ENCODE measurements at places on chromosomes 16 and 17. TPM values are rescaled to one million over a fixed set of nuclear protein-coding genes. Genes with fewer than 3 reads are reported as not detected.

DNA sequence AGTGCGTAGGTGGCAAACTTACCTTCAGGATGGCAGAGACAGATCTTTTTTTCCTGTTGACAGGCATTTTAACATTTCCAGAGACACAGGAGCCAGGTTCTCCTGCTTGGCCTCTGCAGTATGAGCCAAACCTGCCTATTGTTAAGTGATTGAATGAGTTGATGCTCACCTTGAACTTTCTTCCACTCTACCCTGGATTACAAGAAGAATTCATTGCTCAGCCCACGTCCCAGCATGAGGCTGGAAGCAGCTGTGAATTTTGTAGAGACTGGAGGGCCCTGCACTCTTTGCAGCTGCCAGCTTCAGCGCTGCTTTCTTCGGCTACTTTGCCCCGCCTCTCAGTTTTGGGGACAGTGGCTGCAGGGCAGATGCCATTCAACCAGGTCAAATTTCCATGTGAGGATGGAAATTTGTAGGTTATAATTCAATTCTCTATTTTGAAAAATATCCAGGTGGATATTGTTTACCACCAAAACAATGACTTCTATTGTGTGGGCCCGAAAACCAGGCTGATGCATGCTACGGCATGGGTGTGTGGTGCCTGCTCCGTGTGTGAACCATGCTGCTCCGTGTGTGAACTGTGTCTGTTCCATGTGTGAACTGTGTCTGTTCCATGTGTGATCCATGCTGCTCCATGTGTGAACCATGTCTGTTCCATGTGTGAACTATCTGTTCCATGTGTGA, 75.2 kb upstream of the METTL9 start:
- DNase-seq = no peak

GRCh38 chr16:68356919-68357286, 46.1 kb downstream of the PRMT7 start:
- DNase-seq = no peak

GRCh38 chr17:64202683-64203344, 60.2 kb downstream of the TEX2 start:
- no peak for DNase-seq

- DNase-seq = no peak
Observed at GRCh38 chr17:31318298-31318801, 3.1 kb downstream of the EVI2A start.

GRCh38 chr17:2064520-2064971, 9.6 kb downstream of the HIC1 start:
- DNase-seq = no peak

DNA sequence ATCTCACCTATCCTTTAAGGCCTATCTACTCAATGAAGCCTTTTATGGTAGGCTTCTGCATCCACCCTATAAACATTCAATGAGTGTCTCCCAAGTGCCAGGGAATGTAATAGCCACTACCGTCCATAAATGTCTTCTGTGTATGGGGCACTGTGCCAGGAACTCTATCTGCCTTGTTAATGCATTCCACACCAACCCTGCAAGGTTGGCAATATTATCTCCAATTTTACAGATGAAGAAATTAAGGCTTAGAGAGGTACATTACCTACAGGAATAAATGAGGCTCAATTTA, 20.0 kb downstream of the MAP3K14 start:
- no peak for DNase-seq

DNA sequence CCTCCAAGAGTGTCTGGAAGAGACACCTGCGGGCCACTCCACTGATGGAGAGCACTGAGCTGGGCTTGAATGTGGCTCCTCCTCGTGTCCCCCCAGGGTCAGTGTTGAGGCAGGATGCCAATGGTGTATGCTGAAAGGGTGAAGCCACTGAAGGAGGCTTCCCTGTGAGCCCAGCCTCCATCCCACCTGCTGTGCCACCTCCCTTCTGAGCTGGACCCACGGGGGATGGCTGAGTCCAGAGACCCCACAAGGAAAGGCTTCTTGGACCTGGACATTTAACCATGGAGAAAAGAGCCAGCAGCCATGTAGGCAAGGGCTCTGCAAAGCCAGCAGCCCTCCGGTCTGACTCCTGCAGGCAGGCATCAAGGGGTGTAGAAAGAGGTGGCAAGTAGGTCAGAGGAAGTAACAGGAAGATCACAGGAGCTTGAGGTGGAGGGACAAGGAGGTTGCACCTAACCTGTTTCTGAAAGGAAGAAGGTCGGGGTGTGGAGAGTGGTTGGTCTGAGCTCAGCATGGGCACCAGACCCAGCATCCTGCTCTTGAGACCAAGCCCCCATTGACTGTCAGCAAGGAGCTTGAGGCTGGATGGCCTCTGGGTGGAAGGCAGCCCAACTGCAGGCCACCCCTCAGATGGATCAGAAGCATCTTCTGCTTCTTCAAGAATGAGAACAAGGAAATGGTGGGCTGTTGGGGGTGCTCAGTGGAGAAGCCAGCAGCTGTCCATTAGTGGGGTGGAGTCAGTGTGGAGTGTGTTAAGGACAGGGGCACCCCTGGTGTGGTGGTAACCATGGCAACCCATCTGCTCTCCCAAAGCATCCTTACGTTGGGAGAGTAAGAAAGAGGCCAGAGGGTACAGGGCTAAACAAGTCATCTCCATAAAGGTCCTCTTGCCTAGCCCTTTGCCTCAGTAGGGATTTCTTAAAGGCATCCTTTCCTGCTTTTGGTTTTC, 80.7 kb downstream of the PLD6 start:
- no peak for DNase-seq

DNA sequence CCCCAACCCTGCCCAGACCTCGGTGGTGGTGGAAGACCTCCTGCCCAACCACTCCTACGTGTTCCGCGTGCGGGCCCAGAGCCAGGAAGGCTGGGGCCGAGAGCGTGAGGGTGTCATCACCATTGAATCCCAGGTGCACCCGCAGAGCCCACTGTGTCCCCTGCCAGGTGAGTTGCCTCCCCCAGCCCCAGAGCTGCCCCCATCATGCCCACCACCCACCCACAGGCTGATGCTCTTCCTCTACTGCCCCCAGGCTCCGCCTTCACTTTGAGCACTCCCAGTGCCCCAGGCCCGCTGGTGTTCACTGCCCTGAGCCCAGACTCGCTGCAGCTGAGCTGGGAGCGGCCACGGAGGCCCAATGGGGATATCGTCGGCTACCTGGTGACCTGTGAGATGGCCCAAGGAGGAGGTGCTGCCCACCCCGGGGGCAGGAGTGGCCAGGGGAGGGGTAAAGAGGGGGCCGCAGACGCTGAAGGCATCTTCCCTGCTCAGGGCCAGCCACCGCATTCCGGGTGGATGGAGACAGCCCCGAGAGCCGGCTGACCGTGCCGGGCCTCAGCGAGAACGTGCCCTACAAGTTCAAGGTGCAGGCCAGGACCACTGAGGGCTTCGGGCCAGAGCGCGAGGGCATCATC, 8.4 kb downstream of the GALK1 start:
- no peak for DNase-seq

DNA sequence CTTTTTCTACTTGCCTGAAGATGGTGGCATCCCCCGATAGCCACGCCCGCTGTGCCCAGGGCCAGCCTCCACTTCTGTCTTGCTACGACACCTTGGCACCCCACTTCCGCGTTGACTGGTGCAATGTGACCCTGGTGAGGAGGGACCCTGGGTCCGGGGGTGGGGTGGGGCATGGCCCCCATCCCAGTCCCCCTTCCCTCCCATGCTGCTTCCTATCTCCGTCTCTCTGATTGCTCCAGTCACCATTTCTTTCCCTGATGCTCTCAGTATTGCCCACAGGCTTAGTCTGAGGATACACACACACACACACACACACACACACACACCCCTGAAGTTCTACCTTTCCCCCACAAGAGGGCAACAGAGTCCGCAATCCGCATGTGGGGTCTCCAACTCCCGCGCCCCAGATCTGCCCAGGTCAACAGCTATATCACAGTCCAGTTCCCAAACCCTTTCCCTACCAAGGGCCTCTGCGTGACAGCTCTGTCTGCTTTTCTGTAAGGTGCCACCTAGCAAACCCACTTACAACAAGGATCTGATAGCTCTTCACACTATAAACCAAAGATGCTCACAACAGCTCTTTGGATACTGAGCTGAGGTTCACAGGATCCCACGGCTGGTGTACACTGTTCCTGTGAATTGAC, 3.4 kb downstream of the SGCA start:
- peak; percentile 64 for DNase-seq

DNA sequence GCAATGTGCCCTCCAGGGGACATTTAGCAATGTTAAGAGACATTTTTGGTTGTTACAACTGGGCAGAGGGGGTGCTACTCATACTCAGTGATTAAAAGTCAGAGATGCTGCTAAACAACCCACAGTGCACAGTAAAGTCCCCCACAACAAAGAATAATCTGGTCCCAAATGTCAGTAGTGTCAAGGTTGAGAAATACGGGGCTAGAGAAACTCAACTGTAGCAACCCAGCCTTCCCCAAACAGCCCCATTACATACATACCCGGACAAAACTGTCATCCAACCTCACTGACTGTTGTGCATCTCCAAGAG, 20.4 kb downstream of the DNAJC7 start:
- no peak for DNase-seq

DNA sequence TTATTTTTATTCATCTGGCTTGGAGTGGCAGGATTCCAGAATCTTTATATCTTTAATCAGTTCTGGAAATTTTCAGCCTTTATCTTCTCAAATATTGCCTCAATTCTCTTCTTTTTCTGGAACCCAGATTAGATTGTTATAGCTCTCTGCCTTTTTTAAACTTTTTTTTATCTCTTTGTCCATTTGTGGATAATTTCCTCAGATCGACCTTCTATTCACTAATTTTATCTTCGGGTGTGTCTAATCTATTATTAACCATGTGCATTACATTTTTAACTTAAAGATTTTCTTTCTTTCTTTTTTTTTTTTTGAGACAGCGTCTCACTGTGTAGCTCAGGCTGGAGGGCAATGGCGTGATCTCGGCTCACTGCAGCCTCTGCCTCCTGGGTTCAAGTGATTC, 5.2 kb upstream of the ZFP90 start:
- DNase-seq = no peak

- no peak for DNase-seq
Observed at GRCh38 chr16:23320693-23321092, 18.6 kb downstream of the SCNN1B start.

DNA sequence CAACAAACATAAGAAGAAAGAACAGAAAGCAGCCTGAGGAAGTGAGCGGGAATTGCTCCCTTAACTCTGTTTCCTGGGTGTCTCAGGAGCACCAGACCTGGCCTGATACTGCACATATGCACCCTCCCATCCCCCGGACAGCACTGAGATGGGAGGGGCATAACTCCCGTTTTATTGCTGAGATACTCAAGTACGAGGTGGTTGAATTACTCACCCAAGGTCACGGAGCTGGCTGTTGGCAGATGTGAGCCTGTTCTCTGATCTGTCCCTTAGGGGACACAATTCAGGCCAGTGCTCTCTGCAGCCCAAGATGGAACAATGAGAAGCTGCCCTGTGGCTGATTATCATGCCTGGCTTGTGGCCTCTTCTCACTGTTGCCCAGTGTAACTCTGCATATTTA, 9.1 kb upstream of the MED9 start:
- no peak for DNase-seq

DNA sequence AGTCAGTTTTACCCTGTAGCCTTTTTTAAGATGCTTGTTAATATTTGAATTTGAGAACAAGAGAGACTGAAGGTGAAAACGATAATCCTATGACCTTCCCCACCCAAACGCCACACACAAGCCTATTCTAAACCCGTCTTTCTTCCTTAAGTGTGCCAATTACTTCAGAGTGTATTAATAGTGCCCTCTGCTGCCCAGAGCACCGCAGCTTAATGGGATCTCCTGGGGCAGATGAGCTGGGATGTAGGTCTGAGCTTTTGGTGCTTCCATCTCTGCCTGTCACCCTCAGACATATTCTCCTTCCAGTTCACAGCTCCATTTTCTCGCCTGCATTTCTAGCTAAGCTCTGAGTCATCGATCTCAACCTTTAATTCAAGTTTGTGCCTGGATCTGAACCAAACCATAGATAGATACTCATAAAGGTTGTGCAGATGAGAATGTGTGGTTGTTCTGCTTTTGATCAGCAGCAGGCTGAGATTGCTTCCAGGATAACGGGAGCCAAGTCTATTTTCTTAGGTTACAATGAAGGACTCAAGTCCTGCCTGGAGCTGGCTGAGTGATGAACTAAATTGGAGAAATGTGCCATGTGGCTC, 46.4 kb upstream of the CDH13 start:
- peak; percentile 16 for DNase-seq

DNA sequence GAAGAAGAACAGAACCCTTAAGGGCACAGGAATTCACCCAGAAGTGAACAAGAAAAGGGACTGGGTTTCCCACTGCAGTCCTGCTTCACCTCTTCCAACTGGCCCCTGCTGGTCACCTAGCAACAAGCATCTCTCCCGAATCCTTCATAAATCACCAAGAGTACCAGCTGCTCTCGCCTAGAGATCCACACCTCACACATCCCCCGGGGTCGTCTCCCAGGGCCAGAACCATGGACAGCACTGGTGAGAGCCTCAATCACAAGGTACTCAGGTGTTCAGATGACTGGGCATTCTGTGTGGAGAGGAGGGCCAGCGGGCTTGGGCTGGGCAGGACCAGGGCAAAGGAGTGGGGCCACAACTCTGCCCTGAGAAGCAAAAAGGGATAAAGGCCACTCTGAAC, 65.9 kb downstream of the CCT6B start:
- DNase-seq = no peak

Gene CD300LB
- total RNA-seq = not detected

Gene KCNAB3
- total RNA-seq = 4.8 TPM

Gene PROCA1
- 4.3 TPM for total RNA-seq

Gene TBC1D3K
- not detected for total RNA-seq

Gene PRR35
- total RNA-seq = not detected

Gene CLEC18C
- total RNA-seq = 1.2 TPM

Gene DHRS7C
- not detected for total RNA-seq

Gene COQ9
- total RNA-seq = 77.7 TPM
